ENCODE measurements at places on chromosomes 12 and 14.

DNA sequence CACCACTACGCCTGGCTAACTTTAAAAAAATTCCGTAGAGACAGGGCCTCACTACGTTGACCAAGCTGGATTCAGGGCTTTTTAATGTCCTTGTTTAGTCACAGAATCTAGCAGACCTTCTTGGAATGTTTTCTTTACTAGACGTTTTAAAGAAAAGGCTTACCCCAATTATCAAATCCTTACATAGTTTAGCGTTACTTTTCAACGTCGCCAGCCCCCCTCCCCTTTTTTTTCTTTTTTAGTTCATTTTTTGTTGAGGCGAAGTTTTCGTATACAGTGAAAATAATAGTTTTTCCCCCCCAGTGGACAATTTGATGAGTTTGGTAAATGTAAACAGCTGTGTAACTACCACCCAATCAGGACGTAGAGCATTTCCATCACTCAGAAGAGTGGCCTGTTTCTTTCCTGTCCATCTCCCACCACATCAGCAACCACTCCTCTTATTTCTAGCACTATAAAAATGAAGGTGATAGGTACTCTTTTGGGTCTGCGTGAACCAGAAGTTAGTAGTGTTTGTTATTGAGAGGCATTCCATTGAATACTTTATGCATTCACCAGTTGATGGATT lies 753 bp upstream of the DLGAP5 start:
- no peak for DNase-seq

DNA sequence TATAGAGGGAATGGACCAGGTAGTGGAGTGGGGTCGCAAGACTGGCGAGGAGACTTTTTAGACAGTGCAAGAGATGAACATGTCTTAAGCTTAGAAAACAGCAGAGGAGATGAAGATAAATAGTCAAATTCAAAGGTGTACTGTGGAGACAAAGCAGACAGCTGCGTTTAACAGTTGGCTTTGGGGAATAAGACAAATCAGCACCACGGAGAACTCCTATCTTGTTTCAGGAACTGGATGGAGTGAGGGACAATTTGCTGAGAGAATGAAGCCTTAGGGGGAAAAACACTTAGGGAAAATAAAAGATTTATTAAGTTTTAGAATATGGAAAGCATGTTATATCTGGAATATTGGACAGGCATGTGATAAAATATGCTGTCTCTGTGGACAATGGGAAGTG lies 458.8 kb downstream of the GLT1D1 start:
- no peak for DNase-seq

- DNase-seq = no peak
Observed at GRCh38 chr14:69088586-69088985, 64.3 kb downstream of the DCAF5 start.

DNA sequence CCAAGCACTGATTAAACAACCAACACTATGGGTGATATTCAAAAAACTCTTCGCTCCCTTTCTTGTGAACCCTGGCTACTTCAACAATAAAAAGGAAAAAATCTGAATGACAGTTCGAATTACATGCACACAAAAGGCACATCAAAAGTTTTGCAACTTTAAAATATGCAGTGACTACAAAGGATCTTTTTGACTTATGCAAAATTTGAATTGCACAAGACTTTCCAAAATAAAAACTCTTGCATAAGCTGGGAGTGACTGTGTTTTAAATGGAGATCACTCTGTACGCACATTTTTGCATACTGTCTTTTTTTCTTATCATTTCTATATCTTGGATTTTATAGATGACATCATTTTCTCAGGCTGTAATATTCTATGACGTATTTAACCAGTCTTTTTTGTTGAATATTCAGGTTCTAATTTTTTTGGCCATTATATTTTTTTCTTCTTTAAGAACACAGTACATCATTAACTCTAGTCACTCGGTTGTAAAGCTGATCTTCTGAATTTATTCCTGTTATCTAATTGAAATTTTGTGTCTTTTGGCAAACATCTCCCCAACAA lies 667.6 kb upstream of the TBX3 start:
- no peak for DNase-seq

GRCh38 chr12:132154941-132155770 lies 10.9 kb downstream of the NOC4L start:
- DNase-seq = peak; percentile 57

- no peak for DNase-seq
Observed at GRCh38 chr14:75273272-75274049, 5.2 kb upstream of the FOS start.

DNA sequence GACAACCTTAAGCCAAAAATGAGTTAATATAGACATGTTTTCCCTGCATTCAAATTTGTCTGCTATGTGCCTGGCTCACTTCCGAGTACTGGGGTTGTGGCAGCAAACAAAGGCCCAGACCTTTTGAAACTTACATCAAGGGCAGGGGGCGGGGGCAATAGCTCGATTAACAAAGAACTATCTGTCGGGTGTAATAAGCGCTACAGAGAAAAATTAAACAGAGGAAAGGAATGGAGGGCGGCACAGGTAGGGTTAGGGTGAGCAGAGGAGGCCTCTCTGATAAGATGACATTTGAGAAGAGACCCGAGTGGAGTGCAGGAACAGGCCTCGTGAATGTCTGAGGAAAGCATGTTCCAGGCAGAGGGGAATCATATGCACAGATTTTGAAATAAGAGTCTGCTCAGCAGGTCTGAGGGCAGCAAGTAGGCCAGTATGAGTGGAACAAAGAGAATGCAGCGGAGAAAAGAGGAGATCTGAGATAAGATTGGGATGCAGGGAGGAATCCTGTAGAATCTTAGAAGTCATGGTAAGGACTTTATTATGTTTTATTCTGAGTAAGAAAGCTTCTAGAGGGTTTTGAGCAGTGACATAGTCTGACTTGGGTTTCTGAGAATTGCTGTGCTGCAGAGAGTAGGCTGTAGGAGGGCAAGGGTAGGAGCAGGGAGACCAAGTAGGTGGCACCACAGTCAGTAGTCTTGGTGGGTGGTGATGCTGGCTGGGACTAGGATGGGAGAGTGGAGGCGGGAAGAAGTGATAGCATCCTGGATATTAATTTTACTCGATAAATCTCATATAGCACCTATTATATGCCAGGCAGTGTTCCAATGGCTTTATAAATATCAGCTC lies 52.6 kb downstream of the BICDL1 start:
- no peak for DNase-seq

DNA sequence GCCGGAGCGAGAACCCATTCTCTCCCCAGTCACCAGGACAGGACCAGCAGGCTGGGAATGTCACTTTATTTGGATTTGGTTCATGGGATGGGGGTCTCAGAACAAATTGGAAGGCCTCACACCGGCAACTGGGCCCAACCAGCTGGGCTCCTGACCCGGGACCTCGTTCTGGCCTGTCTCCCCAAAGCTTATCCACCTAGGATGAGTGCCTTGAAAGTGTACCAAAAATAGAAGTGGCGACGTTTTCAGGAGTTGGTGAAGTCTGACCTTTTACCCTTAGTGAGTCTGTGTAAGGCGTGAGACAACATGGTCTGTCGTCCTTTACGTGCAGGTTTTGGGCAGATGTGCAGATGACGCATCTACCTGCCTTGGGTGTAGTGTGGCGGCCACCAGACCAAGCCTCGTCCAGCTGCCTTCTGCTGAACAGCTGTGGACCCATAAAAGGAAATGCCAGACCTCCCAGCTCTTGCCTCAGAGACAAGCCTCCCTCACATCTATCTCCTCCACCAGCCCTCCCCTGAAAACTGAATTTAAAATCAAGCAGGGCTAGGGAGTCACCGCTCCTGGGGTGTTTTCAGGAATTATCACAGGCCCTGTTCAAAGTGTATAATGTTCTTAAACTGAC lies 36.6 kb upstream of the CLMN start:
- DNase-seq = no peak

- DNase-seq = peak; percentile 50
Observed at GRCh38 chr12:111438481-111438880, 32.8 kb downstream of the SH2B3 start.

DNA sequence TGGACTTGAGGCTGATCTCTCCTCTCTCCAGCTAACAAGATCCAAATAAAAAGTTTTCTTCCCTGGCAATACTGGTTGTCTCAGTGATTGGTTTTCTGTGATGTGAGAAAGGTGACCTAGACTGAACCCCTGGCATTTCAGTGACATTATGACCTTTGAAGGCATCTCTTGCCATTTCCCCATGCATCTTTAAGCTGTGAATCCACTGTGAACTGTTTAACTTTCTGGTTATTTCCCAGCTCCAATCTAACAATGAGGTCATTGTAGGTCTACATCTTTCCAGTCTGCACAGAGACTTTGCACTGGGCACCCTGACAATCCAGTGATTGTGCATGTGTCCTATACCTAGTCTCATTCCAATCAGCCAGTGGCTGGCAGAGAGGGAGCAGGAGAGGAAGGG lies 155.9 kb upstream of the NUDT4 start:
- DNase-seq = no peak

DNA sequence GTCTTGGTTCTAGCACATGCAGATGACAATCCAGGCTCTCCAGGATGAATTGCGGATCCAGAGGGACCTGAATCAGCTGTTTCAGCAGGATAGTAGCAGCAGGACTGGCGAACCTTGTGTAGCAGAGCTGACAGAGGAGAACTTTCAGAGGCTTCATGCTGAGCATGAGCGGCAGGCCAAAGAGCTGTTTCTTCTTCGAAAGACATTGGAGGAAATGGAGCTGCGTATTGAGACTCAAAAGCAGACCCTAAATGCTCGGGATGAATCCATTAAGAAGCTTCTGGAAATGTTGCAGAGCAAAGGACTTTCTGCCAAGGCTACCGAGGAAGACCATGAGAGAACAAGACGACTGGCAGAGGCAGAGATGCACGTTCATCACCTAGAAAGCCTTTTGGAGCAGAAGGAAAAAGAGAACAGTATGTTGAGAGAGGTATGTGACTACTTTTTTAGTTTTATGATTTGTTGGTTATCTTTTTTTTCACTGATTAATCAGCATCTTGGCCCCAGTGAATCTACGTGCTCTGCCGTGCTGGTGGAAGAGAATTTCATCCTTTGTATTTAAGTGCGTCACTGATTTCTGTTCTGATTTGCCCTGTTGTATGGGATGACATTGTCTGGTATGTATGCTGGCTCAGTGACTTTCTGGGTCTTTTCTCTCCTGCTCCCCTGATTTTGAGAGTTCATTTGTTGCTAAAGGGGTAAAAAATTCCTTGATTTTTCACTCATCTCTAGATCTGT lies 92.3 kb downstream of the ERC1 start:
- peak; percentile 17 for DNase-seq

DNA sequence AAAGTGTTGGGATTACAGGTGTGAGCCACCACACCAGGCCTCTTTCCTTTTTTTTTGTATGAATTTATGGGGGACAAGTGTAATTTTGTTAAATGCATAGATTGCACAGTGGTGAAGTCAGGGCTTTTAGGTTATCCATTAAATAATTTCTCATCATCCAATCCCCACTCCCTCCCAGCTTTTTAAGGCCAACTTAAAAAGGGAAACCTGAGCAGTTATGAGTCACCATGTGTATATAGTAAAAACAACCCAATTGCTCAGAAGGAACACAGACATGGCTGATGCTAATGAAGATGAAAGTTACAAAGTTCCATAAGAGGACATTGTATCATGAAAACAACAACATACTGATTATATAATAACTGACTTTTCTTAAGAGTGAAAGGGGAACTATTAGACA lies 25.6 kb upstream of the ARID2 start:
- DNase-seq = no peak

- DNase-seq = no peak
Observed at GRCh38 chr12:42213954-42214426, 24.1 kb downstream of the YAF2 start.

Data from NAMALWA (cell line).